ENCODE measurements at places on chromosomes 13 and 19. TPM values are rescaled to one million over a fixed set of nuclear protein-coding genes. Genes with fewer than 3 reads are reported as not detected.

GRCh38 chr19:45954156-45954555 is 19.5 kb downstream of the NOVA2 start:
- DNase-seq, result no peak

DNA sequence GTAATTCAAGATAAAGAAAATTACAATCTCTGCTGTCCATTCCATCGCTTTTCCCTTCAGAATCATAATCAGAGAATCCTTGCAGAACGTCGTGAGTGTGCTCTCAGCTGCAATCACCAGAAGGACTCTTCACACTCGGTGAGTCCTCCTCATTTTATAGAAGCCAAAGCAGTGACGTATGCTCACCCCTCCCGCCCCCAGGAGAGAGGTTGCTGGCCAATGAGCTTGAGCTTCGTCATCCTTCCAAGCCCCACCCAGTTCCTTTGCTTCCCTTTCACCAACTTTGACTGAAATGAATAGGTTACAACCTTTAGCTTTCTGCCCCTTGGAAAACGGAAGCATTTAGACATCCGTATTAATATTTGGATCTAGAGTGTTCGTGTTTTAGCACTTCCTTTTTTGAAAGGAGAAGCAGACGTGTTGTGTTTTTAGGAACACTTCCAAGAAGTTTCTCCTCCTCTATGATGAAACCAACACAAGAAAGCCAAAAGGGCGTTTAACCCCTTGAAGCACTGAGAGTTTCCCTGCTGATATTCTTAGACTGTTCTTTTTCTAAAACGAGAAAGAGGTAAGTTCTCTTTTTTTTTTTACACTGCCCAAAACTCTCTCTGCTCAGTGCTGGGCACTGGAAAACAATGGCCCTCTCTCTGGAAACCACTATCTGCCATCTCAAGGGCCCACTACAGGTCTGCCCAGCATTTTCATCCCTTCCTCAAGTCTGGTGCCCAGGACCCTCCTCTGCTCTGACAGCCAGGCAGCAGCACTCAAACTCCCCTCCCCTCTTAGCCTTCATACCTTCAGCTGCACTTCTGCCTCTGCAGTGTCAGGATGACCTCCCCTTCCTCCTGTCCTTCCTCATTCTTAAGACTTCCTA is 44.3 kb upstream of the CEACAM21 start:
- DNase-seq, result no peak

DNA sequence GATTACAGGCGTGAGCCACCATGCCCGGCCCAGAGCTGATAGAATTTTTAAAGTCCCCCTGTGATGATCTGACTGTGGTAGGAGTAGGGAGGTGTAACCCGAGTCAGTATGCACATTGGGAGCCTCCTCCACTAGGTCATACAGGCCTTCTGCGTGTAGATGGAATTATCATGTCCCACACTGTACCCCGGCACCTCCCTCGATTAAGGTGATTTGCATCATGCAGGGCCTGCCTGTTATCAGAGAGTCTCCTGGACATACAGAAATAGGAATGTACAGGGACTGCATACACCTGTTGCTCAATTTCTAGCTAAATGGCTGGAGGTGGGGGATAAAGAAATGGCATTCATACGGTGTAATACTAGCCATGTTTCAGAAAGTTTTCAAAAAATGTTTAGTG is 922 bp upstream of the ERVK3-1 start:
- DNase-seq, result no peak

DNA sequence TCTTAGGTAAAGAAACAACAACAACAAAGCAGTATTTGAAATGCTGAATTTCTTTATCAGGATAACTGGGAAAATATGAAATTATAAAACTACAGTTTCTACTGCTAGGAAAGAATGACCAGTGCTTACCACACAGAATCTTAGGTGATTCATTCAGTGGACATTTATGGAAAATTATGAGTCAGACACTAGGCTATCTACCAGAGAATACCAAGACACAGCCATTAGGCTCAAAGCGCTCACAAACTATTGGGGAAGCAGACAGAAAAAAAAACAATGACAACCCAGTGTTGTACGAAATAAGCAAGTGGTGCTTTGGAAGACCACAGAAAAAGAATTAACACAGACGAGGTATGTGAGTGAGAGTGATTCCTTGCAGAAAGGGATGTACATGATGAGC is 1019.5 kb downstream of the PCDH9 start:
- no peak for DNase-seq

Gene ICAM5
- 0.55 TPM for polyA plus RNA-seq

- DNase-seq, result no peak
Observed at GRCh38 chr19:46530636-46531035, 35.0 kb upstream of the PNMA8B start.

Gene EDNRB
- 0.03 TPM for polyA plus RNA-seq

DNA sequence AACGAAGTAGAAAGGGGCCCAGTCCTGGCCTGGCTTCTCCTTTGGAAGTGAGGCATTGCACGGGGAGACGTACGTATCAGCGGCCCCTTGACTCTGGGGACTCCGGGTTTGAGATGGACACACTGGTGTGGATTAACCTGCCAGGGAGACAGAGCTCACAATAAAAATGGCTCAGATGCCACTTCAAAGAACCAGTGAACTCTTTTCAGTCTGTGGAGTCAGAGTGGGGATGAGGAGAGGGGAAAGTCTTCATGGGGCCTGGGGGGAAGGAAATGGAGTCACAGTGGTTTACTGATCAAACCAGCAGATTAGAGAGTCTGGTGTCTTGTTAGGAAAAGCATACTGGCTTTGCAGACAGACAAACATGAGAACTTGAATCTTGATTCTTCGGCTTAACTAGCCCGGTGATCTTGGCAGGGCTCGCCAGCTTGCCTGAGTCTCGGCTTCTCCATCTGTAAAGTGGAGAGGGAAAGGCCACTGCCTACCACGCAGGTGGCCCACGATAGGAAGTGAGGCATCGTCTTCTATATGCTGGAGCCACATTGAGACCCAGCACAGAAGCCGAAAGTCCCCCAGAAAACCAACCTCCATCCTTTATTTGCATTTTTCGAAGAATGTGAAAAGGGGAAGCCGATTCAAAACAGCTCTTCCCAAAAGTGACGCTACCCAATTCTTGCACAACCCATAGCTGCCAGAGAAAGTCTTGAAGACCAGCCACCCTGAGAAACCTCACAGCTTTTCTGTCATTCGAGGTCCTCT is at the start of gene FFAR1:
Gene FFAR1, plus strand, starts transcription at position 732 of the 759 bp plus-strand sequence. CDS start 3,650 bp downstream, outside the sequence.
- no peak for DNase-seq
